ENCODE measurements at places on chromosomes 16 and 17.

- no peak for DNase-seq
These were observed 11.4 kb downstream of the DYNC1LI2 start for GRCh38 chr16:66740010-66740409.

DNA sequence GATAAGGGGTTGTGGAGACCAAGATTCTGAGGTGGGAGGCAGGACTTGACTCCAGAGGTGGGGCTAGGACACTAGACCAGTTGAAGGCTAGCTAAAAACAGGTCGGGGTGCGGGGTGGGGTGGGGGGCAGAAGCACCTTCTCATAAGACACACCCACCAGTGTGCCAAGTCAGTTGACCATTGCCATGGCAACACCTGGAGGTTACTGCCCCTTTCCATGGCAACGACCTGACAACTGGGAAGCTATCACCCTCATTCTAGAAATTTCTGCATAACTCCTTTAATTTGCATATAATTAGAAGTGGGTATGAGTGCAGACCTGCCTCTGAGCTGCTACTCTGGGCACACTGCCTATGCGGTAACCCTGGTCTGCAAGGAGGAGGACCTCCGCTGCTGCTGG is 53.9 kb upstream of the ALOX12 start:
- no peak for DNase-seq

DNA sequence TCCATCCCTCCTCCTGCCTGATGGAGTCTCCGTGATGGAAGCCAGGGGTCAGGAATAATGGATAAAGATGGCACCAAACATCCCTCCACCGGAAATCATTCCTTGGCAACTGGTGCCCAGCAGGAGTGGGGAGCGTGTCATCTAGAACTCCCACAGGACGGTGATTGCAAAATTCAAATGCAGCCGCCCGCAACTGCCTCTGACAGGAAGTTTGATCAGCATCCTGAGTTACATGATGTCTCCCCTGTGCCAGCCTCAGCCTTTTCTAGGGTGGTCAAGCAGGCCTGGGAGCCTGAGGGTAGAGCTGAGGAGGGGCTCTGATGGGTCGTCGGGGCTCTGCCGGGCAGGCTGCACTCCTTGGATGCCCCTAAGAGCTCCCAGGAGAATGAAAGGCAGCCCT is 52.8 kb downstream of the GSG1L start:
- DNase-seq, result no peak

DNA sequence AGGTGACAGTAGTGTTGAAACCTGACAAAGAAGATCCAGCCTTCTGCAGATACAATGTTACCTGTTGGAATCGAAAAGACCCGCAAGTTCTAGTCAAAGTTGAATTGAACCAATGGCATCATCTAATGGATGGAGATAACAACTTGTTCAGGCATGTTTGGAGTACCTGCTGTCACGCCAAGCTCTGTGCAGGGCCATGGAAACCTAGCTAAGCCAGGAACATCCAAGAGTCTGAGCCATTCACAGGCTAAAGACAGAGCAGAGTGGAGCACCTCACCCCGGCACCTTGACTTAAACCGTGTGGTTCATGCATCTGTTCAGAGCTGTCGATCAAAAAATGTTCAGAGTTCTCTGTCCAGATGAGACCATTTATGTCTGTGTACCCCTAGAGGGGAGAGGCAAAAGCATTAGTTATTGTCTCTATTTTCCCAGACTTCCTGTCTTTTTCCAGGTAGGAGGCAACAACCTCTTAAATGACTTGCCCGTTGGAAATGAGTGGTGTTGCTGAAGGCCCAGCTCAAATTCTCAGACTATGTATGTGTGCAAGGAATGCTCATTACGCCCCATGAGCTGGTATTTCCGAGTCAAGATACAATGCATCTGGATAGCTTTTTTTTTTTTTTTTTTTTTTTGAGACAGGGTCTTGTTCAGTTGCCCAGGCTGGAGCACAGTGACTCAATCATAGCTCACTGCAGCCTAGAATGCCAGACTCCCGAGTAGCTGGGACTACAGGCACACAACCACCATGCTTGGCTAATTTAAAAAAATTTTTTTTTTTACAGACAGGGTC is 44.9 kb upstream of the XYLT1 start:
- no peak for DNase-seq

- no peak for DNase-seq
These were observed 14.6 kb downstream of the ENDOV start for GRCh38 chr17:80429356-80430275.

GRCh38 chr16:18832006-18832405 is 30.7 kb upstream of the ARL6IP1 start:
- DNase-seq, result no peak
